ENCODE measurements at places on chromosomes 2 and 18.

DNA sequence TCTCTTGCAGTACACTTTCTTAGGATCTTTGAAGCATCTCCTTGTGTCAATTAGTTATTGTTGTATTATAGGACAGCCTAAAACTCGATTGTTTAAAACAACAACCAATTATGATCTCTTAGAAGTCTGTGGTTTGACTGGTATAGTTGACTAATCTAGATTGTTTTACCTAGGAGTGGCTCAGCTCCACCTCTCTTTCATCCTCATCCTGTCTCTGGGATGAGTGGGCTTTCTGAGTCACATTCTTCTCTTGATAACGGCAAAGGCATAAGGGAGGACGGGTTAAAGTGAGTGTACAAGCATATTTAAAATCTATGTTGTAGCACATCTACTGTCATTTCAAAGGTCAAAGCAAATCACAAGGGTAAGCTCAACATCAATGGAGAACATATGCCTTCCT, 102.3 kb upstream of the GULP1 start:
- DNase-seq = no peak

- DNase-seq = no peak
Measured at GRCh38 chr2:175999283-175999819, 2.7 kb downstream of the LNPK start.

DNA sequence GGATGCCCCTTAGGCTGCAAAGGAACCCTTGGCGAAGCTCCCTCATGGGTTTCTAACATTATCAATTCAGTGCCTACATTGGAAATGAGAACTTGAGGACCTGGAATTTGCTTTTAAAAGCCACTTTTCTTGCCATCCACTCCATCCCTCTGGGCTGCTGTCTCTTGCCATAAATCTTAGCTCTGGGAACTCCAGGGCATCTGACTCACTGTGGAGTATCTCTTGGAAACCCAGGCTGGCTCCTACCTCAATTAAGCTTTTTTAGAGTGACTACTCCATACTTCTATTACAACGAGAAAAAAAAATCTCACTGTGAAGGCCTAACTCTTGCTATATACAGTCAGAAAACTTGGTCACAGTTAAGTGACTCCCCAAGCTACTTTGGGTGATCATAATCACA, 227.2 kb upstream of the SETBP1 start:
- no peak for DNase-seq

DNA sequence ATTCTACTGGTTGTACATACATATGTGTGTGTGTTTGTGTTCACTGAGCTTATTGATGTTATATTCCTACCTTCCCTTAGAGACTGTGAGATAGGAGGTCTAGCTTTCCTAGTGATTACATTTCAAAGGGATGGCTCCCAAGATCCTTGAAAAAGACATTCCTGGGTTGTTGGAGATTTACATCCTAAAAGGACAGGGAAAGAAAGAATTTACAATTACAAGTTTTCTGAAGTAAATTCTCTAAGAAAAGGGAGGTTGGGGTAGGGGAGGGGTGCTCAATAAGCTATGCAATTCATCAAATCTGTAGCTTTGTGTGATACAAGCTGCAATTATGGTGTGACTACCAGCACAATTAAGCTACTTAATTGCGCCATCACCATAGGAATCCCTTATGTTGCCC, 284.3 kb downstream of the NUP35 start:
- no peak for DNase-seq

DNA sequence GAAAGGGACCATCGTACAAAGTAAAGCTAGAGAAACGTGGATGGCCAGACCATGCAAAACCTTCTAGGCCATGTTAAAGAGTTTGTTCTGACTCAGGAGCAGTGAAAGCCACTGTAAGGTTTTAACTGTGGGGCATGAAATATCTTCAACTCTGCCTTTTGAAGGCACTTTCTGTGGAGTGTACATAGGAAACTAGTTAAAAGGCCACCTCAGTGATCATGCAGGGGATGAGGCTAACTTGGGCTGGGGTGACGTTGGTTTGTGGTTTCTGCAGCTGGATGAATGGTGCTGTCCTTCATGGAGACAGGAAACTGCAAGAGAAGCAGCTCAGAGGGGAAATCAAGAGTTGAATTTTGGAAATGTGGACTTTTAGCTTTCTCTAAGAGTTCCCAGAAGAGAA, 190.7 kb downstream of the CDCA7 start:
- DNase-seq = no peak

- no peak for DNase-seq
Measured at GRCh38 chr18:62348474-62348873, 23.4 kb downstream of the TNFRSF11A start.

DNA sequence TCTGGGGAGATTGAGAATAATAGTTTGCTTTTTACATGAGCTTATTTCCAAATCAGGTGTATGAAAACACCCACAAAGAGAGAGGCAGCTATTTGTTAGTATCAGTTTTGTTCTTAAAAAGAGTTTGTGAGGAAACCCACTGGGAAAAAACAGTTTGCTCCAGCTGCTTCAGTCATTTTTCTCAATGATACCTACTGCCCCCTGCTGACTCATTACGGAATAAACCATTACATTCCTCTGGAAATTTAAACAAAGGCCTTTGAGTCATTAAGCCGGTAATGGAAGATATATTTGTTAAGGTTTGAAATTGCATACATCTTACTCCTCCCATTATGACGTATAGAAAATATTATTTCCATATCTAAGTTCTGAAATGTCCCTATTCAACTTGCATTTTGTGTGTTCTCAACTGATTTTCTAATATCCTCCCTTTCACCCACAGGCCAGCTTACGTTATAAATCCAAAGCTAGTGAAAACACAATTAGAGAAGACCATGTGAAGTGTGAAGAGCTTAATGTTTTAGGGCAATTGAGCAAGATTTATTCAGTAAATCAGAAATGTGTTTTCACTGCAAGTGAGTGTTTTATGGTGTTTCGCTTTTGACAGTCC, 761.6 kb downstream of the DSC3 start:
- peak; percentile 57 for DNase-seq

GRCh38 chr2:6518361-6518760, 347.3 kb downstream of the CMPK2 start:
- DNase-seq = no peak

- DNase-seq = no peak
Measured at GRCh38 chr2:240432820-240433801, 2.4 kb upstream of the GPC1 start.

DNA sequence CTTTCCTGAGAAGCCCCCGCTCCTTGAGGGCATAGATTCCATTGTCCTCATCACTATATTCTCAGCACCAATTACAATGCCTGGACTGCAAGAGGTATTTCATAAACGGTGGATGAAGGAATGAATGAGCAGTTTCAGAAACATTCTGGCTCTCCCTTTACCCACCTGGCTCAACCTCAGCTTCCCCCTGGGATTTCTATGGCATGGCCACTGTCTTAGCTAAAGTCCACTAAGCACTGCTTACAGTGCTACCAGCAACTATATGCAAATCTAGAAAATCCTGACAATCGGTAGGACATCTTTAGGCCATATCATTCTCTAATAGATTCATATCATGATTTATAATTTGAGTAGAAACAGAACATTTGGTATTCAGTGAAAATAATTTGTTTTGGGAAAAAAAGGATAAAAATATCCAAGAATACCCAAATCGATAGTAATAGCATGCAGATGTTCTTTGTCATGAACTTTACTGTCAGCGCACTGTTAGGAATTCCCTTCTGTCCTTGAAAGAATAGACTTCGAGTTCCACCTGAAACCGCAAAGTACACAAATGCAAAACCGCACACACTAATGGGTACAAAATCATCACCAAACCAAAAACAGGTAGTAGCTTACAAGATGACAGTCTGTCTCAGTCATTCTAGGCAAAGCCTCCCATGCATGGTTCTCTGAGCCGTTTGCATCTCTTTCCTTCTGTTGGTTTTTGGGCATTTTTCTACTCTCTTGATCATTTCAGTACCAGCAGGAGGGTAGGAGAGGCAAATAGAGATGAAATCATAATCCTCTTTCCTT, 303.6 kb upstream of the ID2 start:
- DNase-seq = no peak

GRCh38 chr2:168525020-168525419, 68.9 kb downstream of the CERS6 start:
- no peak for DNase-seq

DNA sequence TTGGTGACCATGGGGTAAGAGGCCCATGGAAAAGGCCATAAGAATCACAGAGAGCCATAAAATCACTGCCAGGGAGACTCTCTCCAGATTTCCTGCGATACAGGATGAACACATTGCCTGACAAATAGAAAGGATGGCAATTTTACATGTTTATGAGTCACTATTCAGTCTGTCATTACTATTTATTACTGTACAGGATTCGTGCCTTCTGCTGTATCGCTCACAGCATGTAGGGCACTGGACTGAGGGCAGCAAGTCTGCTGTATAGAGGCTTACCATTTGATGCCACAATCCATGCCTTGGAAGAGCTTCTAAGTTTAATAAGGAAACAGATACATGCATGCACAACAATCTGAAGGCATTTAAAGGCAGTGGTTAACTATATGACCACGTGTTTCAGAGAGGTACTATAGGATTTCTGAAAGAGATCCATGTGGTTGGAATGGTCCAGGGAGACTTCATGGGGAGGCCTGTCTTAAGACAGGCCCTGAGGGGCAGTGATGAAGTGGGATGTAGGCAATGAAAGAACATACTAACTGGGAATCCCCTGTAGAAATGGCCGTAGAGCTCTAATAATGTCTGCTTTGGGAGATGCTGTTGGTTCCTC, 702.4 kb upstream of the RAB6C start:
- DNase-seq = no peak

- DNase-seq = no peak
Measured at GRCh38 chr2:101718993-101719571, 21.6 kb downstream of the MAP4K4 start.
